ENCODE measurements at places on chromosomes 2 and 18.

GRCh38 chr2:240435948-240436682 lies 652 bp downstream of the GPC1 start:
- no peak for DNase-seq

GRCh38 chr2:32810909-32811495 lies 135.8 kb upstream of the LTBP1 start:
- DNase-seq = no peak

DNA sequence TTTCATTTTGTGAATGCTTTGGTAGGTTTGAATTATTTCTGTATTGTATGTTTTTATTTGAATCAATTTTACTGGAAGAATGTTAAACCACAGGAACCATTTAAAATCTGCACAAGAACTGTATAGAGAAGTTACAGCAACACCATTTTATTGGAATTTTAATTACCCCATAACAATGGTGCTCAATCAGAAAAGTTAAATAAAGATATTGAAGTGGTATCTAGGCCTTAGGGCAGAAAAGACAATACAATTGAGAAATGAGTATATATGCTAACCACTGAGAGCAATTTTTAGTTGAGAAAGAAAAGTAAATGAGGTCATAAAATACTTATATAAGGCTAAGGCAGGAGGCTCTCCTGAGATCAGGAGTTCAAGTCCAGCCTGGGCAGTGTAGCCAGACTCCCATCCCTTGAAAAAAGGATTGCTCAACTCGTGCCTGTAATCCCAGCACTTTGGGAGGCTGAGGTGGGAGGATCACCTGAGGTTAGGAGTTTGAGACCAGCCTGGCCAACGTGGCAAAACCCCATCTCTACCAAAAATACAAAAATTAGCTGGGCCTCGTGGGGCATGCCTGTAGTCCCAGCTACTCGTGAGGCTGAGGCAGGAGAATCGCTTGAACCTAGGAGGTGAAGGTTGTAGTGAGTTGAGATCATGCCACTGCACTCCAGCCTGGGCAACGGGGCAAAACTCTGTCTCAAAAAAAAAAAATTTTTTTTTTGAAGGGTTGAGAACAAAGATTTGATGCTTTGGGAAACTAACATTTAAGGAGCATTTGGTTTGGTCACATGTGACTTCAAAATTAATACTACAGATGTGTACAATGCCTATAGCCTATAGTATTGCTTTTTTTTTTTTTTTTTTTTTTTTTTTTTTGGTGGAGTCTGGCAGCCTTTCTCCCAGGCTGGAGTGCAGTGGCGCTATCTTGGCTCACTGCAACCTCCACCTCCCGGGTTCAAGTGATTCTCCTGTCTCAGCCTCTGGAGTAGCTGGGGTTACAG lies 212.9 kb upstream of the STON1 start:
- no peak for DNase-seq

DNA sequence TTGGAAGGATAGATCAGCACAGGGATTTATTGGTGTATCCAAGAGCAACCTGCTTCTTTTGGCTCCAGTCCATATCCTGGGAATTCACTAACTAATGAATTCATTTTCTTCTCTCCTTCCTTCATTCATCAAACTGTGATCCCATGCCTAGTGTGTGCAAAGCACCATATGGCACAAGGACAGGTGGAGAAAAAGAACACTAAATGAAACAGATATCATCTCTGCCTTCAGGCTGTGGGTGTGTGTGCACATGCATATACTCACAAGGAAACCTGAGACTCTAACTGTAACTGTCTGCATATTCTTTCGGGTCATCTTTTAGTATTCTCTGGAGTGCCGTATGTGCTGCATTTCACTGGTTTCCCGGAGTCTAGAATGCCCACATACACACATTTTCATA lies 20.2 kb downstream of the TNP1 start:
- DNase-seq = no peak

DNA sequence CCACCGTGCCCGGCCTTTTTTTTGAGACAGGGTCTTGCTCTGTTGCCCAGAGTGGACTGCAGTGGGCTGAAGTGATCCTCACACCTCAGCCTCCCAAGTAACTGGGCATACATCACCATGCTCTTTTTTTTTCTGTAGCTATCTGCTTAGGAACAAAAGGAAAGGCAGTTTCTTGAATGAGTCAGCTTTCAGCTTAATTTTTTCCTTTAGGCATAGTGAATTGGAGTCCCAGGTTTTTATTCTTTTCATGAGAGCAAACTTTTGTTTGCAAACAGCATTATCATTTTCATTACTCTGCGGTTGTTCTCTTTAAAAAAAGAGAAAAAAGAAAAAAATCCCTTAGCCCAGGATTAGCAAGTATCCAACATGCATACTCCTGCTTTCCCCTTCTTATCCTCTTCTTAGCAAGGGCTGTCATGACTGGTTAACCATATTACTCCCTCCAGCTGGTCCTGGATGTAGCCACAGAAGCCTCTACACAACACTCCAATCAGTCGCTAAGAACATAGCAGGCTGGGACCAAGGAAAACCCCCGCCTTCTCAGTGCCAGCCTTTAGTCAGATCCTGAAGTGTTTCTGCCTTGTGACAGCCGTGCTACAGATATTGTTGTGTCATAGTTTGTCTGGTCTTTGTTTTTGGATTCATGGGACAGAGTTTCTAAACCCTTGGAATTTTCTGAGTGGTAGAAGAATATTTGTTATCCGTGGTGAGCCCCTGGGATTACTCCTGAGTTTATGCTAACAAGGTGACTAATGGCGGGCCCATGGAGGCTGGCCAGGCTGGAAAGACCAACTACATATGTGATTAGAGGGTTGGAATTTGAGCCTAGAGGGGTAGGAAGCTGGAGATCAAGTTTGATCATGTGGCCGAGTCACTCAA lies 23.3 kb upstream of the ST3GAL5 start:
- DNase-seq = no peak

- no peak for DNase-seq
Measured at GRCh38 chr2:173690349-173690748, 274.8 kb downstream of the SP3 start.

DNA sequence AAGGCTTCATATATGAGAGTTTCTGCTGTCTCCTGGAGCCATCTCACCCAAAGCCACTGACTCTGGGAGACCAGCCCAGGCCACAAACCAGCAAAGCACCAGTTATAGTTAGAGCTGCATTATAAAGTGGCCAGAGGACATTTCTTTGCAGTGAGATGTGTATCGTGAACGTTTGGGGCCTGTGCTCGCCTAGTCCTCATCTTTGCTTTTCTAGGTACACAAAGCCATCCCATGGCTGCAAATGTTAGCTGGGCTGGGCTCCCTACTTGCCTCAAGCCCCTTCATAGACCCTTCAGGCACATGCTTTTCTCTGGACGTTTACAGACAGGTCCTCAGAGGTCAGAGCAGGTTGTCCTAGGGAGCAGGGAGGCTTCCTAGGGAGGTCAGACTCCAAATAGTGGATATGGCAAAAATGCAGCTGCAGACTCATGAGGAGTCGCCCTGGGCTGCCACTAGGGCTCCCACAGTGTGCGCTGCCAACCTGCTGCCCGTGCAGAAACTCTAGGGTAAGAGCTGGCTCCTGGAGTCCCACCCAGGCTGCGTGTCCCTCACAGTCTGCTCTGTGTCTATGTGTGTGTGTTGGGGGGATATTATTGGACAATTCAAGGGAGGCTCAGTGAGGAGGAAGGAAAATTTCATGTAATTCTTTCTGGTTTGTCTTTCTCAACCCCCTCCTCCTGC lies 141.0 kb downstream of the RPIA start:
- no peak for DNase-seq

Measured in non-pigmented ciliary epithelial cell (primary cell).